ENCODE measurements at places on chromosomes 7 and 10.

GRCh38 chr10:88080213-88080612 is 216.8 kb downstream of the PTEN start:
- no peak for DNase-seq

DNA sequence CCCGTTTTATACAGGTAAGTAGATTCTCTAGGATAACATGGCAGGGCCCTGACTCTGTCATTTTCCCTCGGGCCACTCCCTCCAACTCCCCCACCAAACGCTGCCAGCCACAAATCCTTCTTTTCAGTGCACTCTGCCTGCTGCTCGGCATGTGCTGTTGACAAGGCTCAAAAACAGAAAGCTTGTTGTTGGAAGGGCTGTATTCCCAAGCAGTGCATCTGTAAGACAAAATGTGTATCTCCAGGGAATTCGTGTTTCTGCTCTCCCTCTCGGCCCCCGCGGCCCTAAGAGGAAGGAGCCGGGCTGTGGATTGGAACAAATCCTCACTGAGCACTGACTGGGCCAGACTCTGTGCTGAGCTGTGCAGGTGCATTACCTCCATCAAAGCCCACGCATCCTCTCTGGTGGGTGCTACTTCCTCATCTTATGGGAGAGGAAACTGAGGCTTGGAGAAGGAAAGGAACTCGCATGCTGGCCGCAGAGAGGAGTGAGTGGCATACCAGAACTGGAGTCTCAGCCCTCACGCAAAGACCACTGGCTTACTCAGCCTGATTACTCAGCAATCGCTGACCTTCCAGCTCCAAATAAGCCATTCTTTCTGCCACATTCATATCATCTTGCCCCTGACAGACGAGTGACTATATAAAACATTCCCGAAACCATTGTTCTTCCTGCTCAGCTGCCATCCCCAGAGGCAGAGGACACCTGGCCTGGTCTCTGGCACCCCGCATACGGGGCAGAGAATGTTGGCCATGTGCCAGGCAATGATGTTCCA is 33.5 kb upstream of the ENO4 start:
- no peak for DNase-seq

- no peak for DNase-seq
Measured at GRCh38 chr7:6398943-6399342, 48.8 kb downstream of the DAGLB start.

- DNase-seq = no peak
Measured at GRCh38 chr7:1691601-1692514, 21.8 kb downstream of the ELFN1 start.

GRCh38 chr7:105988276-105988675 is 25.2 kb downstream of the CDHR3 start:
- DNase-seq = no peak

DNA sequence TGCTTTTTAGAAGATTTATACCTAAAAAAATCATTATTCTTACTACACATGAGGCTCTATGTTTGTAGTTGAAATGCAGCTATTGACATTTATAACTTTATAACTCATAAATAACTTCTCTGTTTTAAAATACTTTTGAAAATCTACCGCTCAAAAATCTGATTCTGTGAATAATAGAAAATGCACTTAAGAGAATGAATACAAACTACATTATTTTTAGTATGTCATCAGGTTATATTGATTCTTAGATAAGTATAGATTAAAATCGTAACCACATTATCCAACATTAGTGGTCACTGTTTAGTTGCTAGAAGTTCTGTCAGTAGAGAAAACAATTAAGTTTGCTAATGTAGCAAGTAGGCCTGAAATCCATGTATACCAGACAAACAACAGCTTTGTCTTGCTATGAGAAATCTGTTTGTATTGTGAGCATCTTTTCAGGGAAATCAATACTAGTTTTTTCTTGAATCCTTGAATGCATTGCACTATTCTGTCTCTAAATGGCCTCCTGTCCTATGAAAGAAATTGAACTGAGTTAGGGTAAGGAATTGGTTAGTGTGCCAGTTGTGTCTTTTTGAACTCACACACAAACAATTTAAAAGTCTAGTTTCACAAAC is 116.5 kb upstream of the HDAC9 start:
- DNase-seq = no peak

DNA sequence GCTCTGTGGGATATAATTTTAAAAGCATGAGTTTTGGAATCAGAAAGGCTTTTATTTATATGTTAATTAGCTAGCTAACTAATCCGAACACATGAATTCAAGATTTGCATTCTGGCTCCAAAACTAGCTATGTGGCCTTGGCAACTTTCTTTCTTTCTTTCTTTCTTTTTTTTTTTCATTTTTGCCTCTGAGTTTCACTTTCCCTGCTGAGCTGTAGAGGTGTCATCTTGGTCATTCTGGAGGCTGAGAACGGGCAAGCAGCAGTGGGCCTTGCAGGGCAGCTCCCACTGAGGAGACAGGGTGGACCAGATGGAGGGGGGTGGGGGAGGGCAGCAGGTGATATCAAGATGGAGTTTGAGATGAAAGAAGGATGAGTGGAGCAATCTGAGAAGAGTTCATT is 24.8 kb upstream of the SFMBT2 start:
- no peak for DNase-seq

GRCh38 chr7:74615933-74616780 is 41.4 kb upstream of the GTF2I start:
- no peak for DNase-seq

- no peak for DNase-seq
Measured at GRCh38 chr7:135454060-135454459, 55.8 kb downstream of the CNOT4 start.

- peak; percentile 54 for DNase-seq
Measured at GRCh38 chr7:29297194-29297890, 102.8 kb downstream of the CHN2 start.

- DNase-seq = no peak
Measured at GRCh38 chr7:44056681-44057080, 8.7 kb downstream of the PGAM2 start.

- no peak for DNase-seq
Measured at GRCh38 chr10:24603333-24603732, 120.4 kb downstream of the ARHGAP21 start.

- peak; percentile 71 for DNase-seq
Measured at GRCh38 chr10:16779384-16779915, 37.8 kb downstream of the RSU1 start.
